ENCODE measurements at places on chromosomes 1 and 21. TPM values are rescaled to one million over a fixed set of nuclear protein-coding genes. Genes with fewer than 3 reads are reported as not detected.

C1QA gene
- total RNA-seq = not detected

IFI16 gene
- total RNA-seq = 161 TPM

LCE3E gene
- not detected for total RNA-seq

URB1 gene
- total RNA-seq = 15.8 TPM

TMPRSS2 gene
- not detected for total RNA-seq

RASSF5 gene
- total RNA-seq = 1.6 TPM

CD164L2 gene
- total RNA-seq = not detected

PAPPA2 gene
- total RNA-seq = 1.3 TPM

CLCA4 gene
- total RNA-seq = not detected

ECM1 gene
- 77.4 TPM for total RNA-seq

TCEA3 gene
- 2.5 TPM for total RNA-seq

GBP7 gene
- total RNA-seq = not detected

ZNF695 gene
- total RNA-seq = 2.0 TPM

IFNLR1 gene
- total RNA-seq = 0.78 TPM

ACTL8 gene
- total RNA-seq = 0.08 TPM

DDR2 gene
- total RNA-seq = 94.2 TPM

SPRR3 gene
- total RNA-seq = not detected

FOXD3 gene
- total RNA-seq = not detected

KRTAP7-1 gene
- not detected for total RNA-seq

AMY2B gene
- 0.65 TPM for total RNA-seq

BACE2 gene
- 27.2 TPM for total RNA-seq

SYF2 gene
- total RNA-seq = 32.5 TPM

SYTL1 gene
- 2.2 TPM for total RNA-seq

OR2L2 gene
- not detected for total RNA-seq

PSMA5 gene
- total RNA-seq = 71.2 TPM

TGFB2 gene
- total RNA-seq = 27.2 TPM

NEXN gene
- 10.9 TPM for total RNA-seq

CD84 gene
- total RNA-seq = not detected

MCOLN2 gene
- total RNA-seq = 2.1 TPM

IQGAP3 gene
- total RNA-seq = 22.8 TPM

NUP210L gene
- not detected for total RNA-seq

TMEM82 gene
- total RNA-seq = not detected

AIRE gene
- 0.08 TPM for total RNA-seq

All from epithelial cell of alveolus of lung (primary cell).